ENCODE measurements at places on chromosomes 1 and 21.

DNA sequence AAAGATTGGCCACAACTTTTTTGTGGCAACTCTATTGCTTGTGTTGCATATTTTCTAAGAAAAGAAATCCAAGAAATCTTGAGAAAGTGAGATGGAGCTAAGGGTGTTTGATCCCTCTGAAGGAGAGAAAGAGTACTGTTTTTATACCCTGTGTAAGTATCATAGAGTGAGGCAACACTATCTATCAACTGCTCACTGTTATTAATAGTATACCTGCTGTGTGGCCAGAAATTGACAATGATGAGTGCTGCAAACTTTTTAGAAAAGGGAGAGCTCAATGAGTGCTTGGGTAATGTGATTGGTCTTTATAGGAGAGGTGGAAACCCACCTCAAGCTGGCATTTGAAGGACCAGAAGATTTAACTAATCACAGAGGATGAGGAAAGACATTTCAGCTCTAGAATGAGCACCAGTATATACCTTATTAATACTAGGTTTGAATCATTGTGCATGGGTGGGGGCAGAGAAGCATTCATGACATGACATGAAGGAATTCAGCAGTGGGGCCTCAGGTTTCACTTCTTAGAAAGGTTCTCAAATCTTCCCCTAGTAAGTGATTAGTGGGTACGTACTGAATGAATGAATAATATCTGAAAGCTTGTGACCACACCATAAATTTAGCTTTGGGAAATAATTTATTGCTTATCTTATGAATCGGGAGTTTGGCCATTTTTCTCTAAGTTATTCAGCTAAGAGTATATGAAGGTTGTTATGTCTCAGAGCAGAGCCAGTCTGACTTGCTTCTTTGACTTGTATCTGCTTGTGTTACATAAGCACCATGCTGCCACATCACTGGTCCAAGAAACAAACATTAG, 169.2 kb upstream of the SGIP1 start:
- DNase-seq, result no peak

GRCh38 chr1:218348628-218349071, 3.5 kb downstream of the TGFB2 start:
- DNase-seq, result no peak

- no peak for DNase-seq
Measured at GRCh38 chr1:217018648-217019047, 295.4 kb upstream of the ESRRG start.

- peak; percentile 6 for DNase-seq
Measured at GRCh38 chr1:232921381-232921780, 29.0 kb upstream of the NTPCR start.

- no peak for DNase-seq
Measured at GRCh38 chr21:46482225-46482845, 23.6 kb downstream of the DIP2A start.

DNA sequence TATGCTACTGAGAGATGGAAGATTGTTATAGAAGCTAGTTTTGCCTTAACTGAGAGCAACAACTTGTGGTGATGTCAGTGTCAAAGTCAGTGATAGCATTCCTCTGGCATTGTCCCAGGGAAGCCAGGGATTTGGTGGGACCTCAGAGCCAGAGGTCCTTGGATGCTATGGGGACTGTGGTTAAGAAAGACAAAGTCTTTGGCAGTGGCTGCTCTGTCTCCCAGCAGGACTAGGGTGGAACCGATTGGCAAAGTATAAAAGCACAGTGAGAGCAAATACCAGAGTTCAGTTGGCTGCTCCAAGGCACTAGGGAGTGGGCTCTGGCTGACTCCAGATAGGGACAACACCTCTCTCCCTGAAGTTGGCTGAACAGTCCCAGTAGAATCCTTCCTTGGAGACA, 104.8 kb downstream of the GDAP2 start:
- DNase-seq, result no peak

- DNase-seq, result no peak
Measured at GRCh38 chr1:159922511-159923202, 2.6 kb downstream of the TAGLN2 start.

- DNase-seq, result no peak
Measured at GRCh38 chr1:20325844-20326420, 35.3 kb downstream of the VWA5B1 start.

GRCh38 chr1:179761296-179761695, 18.2 kb downstream of the FAM163A start:
- no peak for DNase-seq

GRCh38 chr1:54663725-54664124, 22.1 kb downstream of the MROH7 start:
- no peak for DNase-seq

DNA sequence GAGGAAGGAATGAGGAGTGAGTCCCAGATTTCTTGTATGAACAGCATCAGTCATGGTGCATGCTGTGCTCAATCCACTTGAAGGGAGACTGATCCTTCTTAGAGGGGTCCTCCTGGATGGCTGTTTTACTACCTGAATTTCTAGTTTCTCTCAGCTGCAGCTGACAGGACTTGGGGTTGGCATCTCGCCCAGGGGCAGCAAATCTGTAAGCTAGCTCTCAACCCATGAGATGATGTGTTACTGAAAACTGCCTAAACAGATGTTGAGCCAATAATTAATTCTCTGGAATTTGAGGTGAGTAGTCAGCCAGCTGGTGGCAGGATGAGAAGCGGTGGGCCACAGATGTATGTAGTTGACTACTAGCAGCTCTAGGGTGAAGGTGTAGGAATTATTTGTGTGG, 19.6 kb downstream of the BACH1 start:
- DNase-seq, result no peak

- no peak for DNase-seq
Measured at GRCh38 chr1:156516821-156517220, 16.2 kb upstream of the MEF2D start.

DNA sequence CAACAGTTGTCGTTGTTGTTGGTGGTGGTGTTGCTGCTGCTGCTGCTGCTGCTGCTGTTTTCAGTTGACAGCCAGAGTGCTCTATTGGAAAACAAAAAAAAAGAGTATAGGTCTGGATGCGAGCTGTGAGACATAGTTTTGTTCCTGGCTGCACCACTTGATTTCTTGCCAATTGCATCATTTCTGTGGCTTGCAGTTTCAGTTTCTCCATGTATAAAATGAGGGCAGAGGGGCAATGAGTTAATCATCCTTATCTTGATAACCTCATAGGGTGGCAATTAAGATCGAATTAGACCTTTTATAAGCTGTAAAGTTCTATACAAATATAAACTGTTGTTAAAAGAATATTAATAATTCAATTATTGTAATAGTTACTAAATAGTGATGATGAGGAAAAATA, 156.7 kb downstream of the DMRTA2 start:
- DNase-seq, result peak; percentile 7

DNA sequence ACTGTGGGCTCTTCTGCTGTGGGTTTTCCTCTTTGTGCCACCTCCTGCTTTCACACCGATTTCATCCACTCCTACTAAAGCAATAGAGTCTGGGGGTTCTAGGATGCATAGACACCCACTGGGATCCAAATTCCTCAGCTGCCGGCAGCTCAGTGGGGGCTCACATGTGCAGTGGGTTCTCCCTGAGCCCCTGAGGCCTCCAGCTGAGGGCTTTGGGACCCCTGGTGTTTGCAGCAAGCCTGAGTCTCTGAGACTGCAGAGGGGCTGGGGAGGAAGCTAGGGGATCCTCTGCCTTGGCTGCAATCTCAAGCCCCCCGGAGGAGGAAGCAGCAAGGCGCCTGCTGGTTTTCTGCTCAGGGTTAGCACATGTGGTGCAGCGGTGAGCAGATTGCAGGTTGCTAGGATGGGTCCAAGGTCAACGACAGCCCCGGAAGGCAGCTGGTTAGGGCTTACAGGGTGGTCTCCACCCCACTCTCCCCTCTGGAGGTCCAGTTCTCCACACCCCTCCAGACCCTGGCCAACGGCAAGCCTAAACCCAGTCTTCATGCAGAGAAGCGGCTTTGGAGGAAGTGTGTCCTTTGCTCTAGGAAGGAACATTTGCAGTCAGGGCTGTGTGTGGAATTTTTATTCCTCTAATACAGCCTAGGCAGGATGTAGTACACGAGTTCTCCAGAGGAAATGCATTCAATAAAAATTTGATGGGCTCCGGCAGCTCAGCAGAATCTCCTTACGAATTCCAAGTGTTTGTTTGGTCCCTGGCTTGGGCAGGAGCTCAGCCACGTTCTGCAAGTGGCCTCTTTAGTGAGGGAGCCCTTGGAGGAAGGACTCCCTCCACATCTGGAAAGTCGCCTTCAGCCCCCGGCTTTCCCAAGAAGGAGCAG, 269.1 kb upstream of the VAMP3 start:
- no peak for DNase-seq

Data from stromal cell of bone marrow (primary cell).